Colonic mucosa (tissue), 4 donors: ENCODE measurements at places on chromosomes 7 and 10. TPM values are rescaled to one million over a fixed set of nuclear protein-coding genes. Genes with fewer than 3 reads are reported as not detected.

- DNase-seq = no peak
These were observed 154.5 kb upstream of the PPP2R2D start for GRCh38 chr10:131746241-131746711.

DLX5 gene
- not detected for total RNA-seq

GRCh38 chr7:92794831-92795230 is 41.5 kb downstream of the CDK6 start:
- no peak for DNase-seq

DNA sequence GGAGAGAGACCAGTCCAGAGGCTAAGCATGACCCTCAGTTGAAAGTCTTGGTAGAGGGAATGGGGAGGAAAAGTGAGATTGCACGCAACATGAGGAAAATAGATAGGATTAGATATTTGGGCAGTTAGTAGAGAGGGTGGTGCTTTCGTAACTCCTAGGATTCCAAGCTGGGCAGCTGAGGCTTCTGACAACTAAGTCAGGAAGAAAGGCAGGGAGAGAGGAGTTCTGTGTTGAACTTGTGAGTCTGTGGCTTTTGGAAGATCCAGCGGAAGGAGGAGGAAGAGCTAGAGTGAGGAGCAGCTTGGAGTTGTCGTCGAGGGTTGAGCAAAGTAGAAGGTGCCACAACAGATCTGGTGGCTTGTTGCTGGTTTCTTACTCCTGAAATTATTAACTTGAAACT is 21.8 kb downstream of the CUL1 start:
- DNase-seq = no peak

RASA4B gene
- total RNA-seq = 30.0 TPM

DNA sequence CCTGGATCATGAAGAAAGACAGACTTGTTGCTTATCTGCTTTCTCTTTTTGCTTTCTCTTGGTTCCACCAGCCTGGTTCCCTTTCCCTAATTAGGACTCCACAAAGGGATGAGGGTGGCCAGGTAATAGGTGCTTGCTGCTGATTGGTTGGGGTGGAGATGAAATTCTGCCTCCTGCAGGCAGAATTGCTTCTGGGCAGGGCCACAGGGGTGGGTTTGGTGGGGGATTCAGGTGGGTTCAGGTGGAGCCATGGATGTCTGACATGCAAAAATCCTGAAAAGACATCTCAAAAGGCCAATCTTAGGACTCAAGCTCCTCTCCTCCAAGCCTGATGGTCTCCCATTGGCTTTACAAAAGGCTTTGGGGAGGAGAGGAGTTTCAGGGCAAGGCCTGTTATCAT is 25.4 kb upstream of the ACHE start:
- DNase-seq = no peak

GRCh38 chr7:45656431-45656830 is 82.3 kb downstream of the ADCY1 start:
- DNase-seq = no peak

DNA sequence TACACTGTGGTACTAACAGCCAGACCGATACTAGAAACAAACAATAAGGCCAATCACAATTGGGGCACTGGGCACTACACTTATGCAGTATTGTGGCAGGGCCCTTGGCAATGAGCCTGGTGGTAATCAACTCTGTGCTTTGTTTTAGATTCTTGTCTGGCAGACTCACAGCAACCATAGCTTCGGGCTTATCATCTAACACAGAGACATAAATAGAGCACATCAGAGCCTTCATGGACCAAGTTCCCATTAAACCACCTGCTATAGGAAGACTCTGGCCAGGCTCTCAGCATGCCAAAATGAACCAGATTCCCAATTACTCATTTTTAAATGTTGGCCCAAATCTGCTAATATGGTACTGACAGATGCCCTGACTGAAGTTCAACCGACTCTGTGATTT is 218.6 kb downstream of the DGKI start:
- no peak for DNase-seq

GRCh38 chr7:83410989-83411591 is 237.8 kb downstream of the SEMA3E start:
- no peak for DNase-seq

GRCh38 chr7:107304636-107305035 is 135.8 kb downstream of the HBP1 start:
- DNase-seq = no peak

DNA sequence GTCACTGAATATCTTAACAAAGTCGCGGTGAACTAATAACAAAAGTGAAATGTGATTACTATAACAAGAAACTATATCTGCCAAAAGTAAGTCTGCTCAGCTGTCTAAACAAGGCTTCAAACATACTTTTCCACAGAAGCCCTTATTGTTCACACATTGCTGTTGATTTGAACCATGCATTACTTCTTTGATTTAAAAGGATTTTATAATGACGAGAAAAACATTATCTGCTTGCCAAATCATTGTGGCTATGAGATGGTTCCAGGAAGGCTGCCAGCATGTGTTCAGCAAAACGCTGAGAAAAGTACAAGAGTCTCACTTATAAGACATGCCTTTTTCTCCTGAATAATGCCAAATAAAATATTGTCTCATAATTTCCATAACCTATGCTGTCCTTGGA is 24.4 kb downstream of the RNF133 start:
- DNase-seq = no peak

GRCh38 chr7:134891696-134892678 is 94.3 kb upstream of the AGBL3 start:
- no peak for DNase-seq

GTF2IRD1 gene
- total RNA-seq = 29.5 TPM

INMT gene
- 6.0 TPM for total RNA-seq

SSC4D gene
- total RNA-seq = 0.42 TPM

GSAP gene
- 7.7 TPM for total RNA-seq

DNA sequence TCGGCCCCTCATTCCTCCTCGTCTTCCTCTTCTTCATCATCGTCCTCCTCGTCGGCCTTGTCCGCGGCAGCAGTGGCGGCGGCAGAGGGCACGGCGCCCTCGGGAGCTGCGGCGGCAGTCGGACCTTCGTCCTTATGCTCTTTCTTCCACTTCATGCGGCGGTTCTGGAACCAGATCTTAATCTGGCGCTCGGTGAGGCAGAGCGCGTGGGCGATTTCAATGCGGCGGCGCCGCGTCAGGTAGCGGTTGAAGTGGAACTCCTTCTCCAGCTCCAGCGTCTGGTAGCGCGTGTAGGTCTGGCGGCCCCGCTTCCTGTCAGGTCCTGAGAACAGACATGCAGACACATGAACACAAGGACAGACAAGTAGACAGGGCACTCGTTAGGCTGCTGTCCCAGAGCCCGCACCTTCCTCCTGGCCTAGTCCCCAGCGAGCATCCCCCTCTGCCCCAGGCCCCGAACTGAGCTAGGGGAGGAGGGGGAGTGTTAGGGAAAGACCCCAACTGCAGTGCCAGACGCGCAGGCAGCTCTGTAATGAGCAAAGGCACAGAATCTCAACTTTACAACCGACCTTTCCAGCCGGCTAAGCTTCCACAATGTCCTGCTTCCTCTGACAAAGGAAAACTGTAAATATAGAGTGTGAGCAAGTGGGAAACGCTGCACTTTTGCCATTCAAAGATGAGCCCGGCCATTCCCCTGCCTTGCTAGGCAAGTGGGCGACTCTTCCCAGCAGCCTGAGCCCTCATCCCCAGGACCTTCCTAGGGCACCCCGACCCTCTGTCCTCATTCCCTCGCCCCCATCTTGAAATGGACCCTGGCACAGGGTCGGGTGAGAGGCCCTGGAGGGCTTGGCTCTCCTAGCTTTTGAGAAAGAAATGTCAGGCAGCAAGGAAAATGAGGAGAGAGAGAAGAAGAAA is 1.3 kb downstream of the HOXA7 start:
- DNase-seq = peak; percentile 60

- DNase-seq = peak; percentile 12
These were observed 1.3 kb upstream of the BLVRA start for GRCh38 chr7:43757073-43757720.

DNA sequence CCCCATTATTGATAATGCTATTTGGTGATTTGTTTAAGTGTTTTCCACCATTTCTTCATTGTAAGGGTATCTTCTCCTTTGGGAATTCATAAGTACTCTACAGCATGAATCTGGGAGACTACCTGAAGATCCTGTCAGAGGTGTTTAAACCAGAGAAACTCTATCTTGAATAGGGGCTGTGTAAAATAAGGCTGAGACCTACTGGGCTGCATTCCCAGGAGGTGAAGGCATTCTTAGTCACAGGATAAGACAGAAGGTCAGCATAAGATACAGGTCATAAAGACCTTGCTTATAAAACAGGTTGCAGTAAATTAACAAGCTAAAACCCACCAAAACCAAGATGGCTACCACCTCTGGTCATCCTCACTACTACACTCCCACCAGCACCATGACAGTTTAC is 13.4 kb upstream of the OR2A5 start:
- DNase-seq = no peak

GRCh38 chr7:22121702-22122474 is 176.2 kb upstream of the CDCA7L start:
- DNase-seq = no peak

- no peak for DNase-seq
These were observed 255.6 kb upstream of the ZNF32 start for GRCh38 chr10:43904301-43904700.

TMEM130 gene
- 0.12 TPM for total RNA-seq

- no peak for DNase-seq
These were observed 31.9 kb downstream of the HEPACAM2 start for GRCh38 chr7:93194386-93194785.

- DNase-seq = no peak
These were observed 206.4 kb upstream of the ETV1 start for GRCh38 chr7:14195871-14196270.

DNA sequence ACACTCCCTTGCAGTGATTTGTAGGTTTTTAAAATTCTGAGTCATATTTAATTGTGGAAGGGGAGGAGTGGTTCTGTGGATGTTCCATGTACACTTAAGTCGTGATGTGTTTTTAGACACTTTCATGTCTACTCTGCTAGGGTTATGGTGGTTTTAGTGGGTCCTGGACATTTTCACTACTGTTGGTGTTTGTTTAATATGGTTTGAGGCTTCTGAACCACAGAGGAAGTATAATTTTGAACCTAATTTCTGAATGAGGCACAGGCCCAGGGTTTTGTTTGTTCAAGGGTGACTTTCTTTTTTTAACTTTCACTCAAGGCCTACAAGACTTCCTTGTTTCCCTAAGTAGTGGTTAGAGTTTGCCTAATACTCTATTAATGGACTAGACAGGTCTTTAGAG is 13.3 kb downstream of the SLC26A5 start:
- DNase-seq = no peak

GRCh38 chr10:97042716-97043562 is 142.8 kb downstream of the SLIT1 start:
- DNase-seq = no peak

DNA sequence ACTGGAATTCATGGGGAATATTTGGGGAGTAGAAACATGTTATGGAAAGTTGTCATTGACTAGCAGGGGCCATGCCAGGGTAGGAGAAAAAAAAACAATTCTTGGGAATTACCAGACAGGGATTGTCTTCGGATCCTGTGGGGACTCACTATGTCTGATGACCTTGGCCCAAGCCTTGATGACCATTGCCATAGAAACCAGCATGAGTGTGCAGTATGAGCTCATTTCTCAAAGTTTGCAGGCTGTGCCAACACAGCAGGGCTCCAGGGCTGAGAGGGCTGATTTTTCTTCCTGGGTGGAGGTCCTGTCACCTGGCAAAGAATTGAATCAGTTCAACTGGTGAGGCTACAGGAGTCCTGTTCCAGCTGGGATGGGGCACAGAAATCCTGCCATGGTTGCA is 198.3 kb downstream of the ADRA2A start:
- no peak for DNase-seq

GRCh38 chr7:142581341-142581740 is 167.9 kb upstream of the PRSS1 start:
- DNase-seq = no peak

DNA sequence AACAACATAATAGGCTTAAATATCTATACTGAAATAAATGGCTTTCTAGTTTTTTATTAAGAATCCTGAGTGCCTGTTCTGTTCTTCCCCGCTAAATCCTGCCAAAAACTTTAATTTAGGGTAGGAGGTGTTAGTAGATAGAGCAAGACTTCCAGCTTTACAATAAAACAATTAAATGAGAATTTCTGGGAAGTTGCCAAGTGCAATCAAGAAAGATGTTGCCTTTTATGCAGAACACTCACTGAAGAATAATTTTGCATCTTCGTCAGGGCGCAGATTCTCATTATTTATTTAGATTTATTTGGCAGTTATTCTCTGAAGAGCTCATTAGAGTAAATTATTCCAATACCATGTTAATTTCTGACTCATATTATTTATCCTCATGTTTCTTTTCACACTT is 103.2 kb upstream of the GPR141 start:
- DNase-seq = no peak

AKR1E2 gene
- total RNA-seq = 8.6 TPM

- peak; percentile 35 for DNase-seq
These were observed 4.3 kb downstream of the ELOVL3 start for GRCh38 chr10:102230264-102230860.

CACNA2D1 gene
- total RNA-seq = 1.4 TPM

LDB1 gene
- total RNA-seq = 30.8 TPM

DNA sequence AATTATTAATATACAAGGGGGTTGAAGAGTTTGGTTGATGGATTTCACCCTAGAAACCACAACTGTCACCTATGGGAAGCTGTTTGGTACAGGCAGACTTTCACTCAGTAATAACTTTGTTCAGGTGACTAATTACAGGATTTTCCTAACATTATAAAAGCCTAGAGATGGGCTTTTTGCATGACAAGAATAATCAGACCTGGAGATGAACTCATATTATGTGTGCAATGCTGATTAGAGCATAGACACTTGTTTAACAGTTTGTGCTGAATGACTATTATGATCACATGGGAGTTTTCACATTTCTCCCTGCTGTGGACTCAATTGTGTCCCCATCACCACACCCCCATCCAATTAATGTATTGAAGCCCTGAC is 90.2 kb upstream of the STEAP4 start:
- DNase-seq = no peak

GRCh38 chr10:88392222-88392621 is 190.9 kb downstream of the RNLS start:
- no peak for DNase-seq

GRCh38 chr7:106016331-106016730 is 53.3 kb downstream of the CDHR3 start:
- no peak for DNase-seq

DNA sequence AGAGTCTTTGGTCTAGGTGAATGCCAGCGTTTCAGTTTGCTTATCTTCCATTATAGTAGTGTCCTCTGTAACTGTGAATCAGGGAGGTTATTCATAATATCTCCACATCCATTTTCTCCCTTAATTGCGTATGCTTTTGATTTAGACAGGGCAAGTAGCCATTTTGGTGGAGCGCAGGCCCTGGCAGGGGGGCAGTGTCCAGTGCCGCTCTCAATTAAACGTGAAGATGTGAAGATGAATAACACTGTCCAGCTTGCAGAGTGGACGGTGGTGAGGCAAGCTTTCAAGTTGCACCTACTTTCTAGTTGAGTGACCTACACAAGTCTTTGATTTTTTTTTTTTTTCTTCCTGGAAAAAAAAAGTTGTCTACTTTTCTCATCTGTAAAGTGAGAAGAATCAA is 4.5 kb downstream of the TSPAN14 start:
- DNase-seq = no peak

LIPA gene
- total RNA-seq = 30.4 TPM

OLAH gene
- total RNA-seq = not detected

GRCh38 chr7:81330108-81330507 is 411.3 kb upstream of the SEMA3C start:
- DNase-seq = peak; percentile 24

CHST12 gene
- 8.7 TPM for total RNA-seq

- no peak for DNase-seq
These were observed 32.3 kb downstream of the PALD1 start for GRCh38 chr10:70510904-70511303.
